Posterior cingulate gyrus (tissue), 11 donors: ENCODE measurements at places on chromosomes 12 and 14.

DNA sequence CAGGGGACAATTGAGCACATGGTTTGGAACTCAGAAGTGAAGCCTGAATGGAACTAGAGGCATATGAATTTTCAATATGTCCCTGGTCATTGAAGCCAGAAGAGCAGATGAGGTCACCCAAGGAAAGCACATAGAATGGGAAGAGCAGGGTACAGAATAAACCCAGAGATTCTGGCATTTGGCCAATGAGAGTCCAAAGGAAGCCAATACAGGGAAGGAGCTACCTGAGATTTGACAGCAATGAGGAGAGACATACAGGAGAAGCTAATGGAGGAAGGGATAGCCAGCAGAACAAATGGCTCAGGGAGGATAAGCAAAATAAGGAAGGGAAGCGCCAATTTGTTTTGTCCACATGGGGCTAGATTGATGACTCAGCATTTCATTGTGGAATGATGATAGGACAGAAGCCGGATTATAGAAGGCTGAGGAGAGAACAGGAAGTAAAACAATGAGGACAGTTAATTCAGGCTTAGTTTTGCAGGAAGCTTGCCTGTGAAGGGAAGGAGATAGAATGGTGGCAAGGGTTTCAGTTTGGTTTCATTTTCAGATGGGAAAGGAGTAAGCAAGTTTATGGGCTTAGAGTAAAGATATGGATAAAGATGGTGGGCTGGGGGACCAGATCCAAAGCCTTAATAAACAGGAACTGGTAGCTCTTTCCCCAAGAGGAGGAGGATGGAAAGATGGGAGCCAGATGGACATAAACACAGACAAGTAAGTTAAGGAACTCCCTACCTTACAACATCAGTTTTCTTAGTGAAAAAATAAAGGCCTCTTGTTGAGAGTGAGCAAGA is 3.2 kb upstream of the SPTSSA start:
- no peak for DNase-seq

DNA sequence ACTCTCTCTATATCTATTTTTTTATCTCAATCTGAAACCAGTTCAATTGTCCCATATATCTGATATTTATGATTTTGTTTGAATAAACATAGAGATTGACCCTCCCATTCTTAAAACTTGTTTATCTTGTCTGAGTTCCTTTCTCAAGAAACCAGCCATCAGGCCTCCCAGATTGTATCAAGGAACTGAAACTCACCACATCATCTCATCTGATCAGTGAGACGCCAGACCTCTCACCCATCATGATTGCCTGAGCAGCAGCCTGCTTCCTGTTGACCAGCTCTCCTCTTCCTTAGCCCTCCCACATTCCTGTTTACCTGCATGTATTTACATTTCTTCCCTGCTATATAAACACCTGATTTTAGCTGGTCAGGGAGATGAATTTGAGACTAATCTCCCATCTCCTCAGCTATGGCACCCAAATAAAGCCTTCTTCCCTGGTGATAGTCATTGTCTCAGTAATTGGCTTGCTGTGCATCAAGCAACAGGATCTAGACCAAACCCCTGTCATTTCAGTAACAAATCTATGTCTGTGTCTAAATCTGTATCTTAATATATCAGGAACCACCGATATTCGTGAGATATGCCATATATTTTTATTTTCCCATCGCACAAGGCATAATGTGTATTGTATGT is 323.6 kb downstream of the TMTC2 start:
- DNase-seq = no peak

- DNase-seq = no peak
Observed at GRCh38 chr12:52050116-52050757, 1.0 kb upstream of the NR4A1 start.

- DNase-seq = no peak
Observed at GRCh38 chr12:66531766-66532165, 147.1 kb downstream of the GRIP1 start.

DNA sequence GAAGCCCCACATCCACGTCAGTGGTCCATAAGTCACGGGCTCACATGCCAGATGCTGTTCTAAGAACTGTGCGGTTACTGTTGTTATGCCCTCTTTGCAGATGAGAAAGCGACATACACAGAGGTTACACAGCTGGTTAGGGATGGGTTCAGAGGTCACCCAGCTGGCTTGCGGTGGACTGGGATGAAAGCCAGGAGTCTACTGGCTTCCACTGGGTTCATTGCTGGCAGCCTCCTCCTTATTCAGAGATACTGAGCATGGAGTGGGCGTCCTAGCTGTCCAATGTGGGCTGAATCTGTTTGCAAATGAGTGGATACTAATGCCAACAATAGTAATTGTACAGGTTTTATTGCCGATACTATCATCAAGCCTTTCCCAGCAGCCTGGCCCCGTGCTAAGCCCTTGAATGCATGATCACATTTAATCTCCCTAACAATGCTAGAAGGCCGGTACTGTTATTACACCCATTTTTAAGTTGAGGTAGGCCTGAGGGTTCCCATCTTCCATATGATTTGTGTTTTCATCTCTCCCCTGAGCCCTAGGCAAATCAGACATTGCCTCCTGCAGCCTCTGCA is 129.1 kb downstream of the PLXNC1 start:
- no peak for DNase-seq

- DNase-seq = peak; percentile 36
Observed at GRCh38 chr12:6852651-6853354, 853 bp downstream of the USP5 start.
